ENCODE measurements at places on chromosomes 7 and 10.

GRCh38 chr7:1742555-1743303, 72.7 kb downstream of the ELFN1 start:
- H3K27me3 ChIP-seq: no peaks in the 10 kb centered on the region
- peak; percentile 84 for DNase-seq
- peaks cover 86% of the 10 kb centered on the region for H3K36me3 ChIP-seq

DNA sequence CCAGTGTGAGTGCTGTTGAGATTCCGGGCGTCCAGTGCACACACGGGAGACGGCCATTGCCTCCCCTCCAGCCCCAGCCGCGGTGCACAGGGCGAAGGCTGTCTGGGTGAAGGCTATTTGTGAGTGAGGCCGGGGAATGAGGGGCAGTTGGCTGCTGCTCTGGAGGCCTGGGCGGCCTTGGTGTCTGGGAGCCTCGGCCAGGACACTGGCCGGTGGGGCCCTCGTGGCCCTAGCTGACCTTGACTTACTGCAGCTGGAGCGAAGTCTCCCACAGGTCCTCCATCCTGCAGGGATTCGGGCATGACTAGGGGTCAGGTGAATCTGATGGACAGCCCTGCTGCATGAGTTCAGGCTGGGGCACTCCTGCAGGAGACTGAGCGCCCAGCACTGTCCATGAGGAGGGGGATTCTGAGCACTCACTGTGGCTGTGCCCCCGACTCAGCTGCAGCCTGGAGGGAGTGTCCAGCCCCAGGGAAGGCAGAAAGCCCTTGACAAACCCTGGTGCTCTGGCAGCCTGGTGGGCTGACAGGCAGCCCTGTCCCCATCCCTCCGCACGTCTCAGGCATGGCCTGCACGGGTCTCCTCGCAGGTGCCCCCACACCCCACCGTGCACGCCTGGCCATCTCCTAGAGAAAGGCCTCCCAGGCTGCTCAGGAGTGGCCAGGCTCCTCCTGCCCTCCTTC, 52.7 kb upstream of the FAM20C start:
- no peak for DNase-seq
- peaks cover 16% of the 10 kb centered on the region for H3K4me1 ChIP-seq
- peaks cover 5% of the 10 kb centered on the region for H3K36me3 ChIP-seq
- no peak overlapping the region for H3K27ac ChIP-seq
- no peaks in the 10 kb centered on the region for H3K27me3 ChIP-seq
- no peak overlapping the region for H3K4me3 ChIP-seq

DNA sequence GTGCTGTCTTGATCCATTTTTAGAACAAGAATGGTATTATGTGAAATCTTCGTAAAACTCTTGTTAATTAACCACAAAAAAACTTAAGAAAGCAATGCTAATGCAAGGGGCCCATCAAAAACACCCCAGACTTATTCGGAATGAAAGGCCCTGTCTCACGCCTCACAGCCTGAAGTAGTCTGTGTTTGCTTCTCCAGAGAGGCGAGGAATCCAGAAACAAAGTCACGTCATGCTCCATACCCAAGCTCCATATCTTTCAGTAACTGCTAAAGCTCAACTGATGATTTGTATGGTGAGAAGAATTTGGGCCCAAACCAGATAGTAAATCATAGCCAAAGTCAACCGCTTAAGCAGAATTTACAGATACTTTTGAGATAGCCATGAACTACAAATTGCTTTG, 155.4 kb downstream of the ATE1 start:
- H3K27ac ChIP-seq: no peak overlapping the region
- no peaks in the 10 kb centered on the region for H3K4me1 ChIP-seq
- H3K4me3 ChIP-seq: no peak overlapping the region
- no peak for DNase-seq

- H3K36me3 ChIP-seq: no peaks in the 10 kb centered on the region
- no peak for DNase-seq
- peaks cover 17% of the 10 kb centered on the region for H3K4me1 ChIP-seq
- peak overlapping the region; percentile 69 for H3K27ac ChIP-seq
- no peaks in the 10 kb centered on the region for H3K27me3 ChIP-seq
- H3K4me3 ChIP-seq: no peak overlapping the region
Measured at GRCh38 chr10:121687095-121687813, 89.0 kb upstream of the FGFR2 start.
